Activated T-helper 2 cell treated with anti-CD3 and anti-CD28 coated beads, Interferon-gamma antibody, Interleukin-2, Interleukin-4, amounts not matched to agents 10 μg/mL and 5 μg/mL and 100 μg/mL, durations not matched to agents 14 hours and 24 hours and 36 hours (primary cell): ENCODE measurements at places on chromosomes 7 and 10. TPM values are rescaled to one million over a fixed set of nuclear protein-coding genes. Genes with fewer than 3 reads are reported as not detected.

Gene GAD2
- total RNA-seq: not detected in 2 replicates

Gene GLCCI1
- 23.8 and 27.9 TPM in 2 replicates for total RNA-seq

Gene CAV1
- total RNA-seq: 0.41 and 0.57 TPM in 2 replicates

Gene PTPN12
- total RNA-seq: 9.6 and 10.6 TPM in 2 replicates

Gene GPR146
- total RNA-seq: 5.6 and 6.7 TPM in 2 replicates

Gene XRCC2
- 21.8 and 22.2 TPM in 2 replicates for total RNA-seq

Gene FAM200A
- 5.2 and 5.6 TPM in 2 replicates for total RNA-seq
